ENCODE measurements at places on chromosomes 2 and 18.

- no peak for DNase-seq
Observed at GRCh38 chr2:105866216-105867185, 121.8 kb downstream of the NCK2 start.

- no peak for DNase-seq
Observed at GRCh38 chr2:234797566-234798250, 154.1 kb upstream of the SH3BP4 start.

DNA sequence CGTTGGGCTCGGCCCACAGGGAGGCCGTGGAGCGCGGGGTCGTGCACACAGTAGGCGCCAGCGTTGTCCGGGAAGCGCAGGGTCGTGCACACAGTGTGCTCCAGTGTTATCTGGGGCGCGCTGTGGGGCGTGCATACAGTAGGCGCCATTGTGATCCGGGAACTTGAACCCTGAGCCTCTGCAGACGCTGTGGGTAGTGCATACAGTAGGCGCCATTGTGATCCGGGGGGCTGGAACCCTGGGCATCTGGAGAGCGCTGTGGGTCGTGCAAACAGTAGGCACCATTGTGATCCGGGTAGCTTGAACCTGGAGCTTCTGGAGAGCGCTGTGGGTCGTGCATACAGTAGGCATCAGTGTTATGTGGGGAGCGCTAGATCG is 793 bp downstream of the ZNF236 start:
- no peak for DNase-seq

GRCh38 chr2:147679191-147679954 is 165.5 kb upstream of the ACVR2A start:
- DNase-seq: no peak

DNA sequence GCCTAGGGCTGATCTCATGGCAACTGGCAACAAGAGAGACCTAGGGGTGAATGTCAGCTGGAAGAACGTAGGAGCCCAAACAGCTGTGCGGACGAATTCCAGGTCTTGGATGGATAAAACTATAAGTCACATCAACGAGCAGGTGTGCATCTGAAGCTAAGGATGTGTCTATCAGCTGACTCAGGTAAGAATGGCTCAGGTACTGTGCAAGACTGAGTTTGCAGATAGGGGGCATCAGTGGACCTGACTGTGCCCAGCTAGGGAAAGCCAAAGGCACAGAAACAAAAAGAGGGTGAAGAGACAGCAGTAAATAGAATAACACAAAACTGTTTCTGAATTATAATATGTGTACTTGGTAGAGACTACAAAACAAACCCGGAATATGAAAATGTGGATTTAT is 357.3 kb downstream of the ZEB2 start:
- peak; percentile 10 for DNase-seq

- DNase-seq: peak; percentile 68
Observed at GRCh38 chr18:22930089-22930713, 2.9 kb upstream of the RBBP8 start.

GRCh38 chr2:185921048-185921756 is 182.6 kb downstream of the FSIP2 start:
- no peak for DNase-seq

- no peak for DNase-seq
Observed at GRCh38 chr18:50080932-50081560, 113.9 kb downstream of the MYO5B start.

GRCh38 chr2:156125018-156125417 is 207.5 kb downstream of the NR4A2 start:
- DNase-seq: no peak

DNA sequence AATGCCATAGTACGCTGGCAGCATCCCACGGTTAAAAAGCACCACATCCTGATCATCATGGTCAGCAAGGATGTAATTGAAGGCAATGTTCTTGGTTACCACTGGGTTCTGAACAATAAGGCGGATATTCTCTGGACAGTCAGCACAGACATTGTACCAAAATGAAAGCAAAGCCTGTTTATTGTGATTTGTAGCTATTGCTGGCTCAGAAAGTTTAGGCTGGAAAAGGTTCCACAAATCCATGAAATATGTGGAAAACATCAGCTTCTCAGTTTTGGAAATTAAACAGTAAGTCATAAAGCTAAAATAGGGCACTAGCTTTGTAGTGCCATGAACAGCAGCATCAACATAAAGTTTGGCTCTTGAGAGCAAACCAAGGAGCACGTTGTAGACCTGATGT is 52.2 kb downstream of the C2orf74 start:
- no peak for DNase-seq

GRCh38 chr2:217186152-217186551 is 326.3 kb upstream of the TNP1 start:
- DNase-seq: no peak

DNA sequence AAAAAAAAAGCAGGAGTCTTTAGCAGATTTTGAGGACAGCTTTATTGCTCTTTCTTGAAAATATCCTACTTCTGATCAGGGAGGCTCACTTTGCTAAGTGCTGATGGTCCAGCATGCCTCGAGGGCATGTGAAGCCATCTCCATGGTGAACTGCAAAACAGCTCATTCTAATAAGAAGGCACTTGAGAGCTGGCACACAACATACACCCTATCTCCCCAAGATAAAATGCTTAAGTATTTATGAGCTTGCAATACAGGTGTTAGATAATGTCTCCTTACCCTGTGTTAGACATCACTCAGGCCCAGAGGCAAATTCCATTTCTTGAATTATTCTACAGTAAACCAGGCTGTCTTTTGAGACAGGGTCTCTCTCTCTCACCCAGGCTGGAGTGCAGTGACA is 2.7 kb downstream of the ENOSF1 start:
- no peak for DNase-seq

DNA sequence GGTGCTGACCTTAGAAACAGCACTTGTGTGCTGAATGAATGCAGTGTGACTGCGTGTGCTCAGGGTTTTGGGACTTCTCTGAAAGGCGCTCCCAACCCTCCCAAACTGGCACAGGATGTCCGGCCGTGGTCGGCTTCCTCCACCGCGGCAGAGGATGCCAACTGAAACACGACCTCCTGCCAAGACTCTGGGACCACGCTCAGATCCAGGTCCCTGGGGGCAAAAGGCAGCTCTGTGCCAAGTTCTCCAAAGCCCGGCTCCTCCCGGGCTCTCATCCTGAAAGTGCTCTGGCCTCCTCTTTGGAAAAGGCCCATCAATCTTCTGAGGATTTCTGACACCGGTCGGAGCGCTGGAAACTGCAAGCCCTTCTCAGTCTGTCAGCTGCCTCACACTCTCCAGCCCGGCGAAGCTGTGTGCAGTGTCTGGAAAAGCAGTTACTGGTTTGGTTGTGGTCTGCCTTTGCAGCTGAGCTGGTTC is 32.3 kb upstream of the ZBTB7C start:
- no peak for DNase-seq

DNA sequence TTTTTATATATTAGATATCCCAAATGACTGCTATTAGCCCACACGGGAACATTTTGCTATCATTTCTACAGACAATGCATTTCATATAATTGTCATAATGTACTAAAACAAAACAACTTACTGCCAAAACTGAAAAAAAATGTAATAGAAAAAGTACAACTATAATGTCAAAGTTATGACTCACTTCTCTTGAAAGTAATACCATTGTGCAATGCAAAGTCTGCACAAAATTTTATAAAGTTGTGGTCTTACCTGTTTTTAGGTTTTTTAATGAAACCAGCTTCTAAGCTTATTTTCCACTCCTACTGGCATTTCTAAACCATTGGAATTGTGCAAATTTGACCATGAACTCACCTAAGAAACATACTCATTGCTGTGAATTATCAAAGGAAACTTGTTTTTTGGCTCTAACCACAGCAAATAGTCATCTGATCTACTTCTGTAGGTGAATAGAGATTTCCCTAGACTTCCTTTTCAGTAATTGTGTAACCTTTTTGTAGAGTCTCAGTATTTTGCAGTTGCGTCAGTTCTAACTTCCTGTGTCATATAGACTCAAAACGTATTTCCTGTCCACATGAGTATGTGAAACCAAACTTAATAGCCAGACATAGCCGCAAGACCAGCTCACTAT is 31.9 kb upstream of the TFPI start:
- no peak for DNase-seq

- DNase-seq: no peak
Observed at GRCh38 chr2:164126960-164127660, 391.3 kb upstream of the FIGN start.

GRCh38 chr2:101931402-101931801 is 60.4 kb upstream of the IL1R2 start:
- DNase-seq: no peak

DNA sequence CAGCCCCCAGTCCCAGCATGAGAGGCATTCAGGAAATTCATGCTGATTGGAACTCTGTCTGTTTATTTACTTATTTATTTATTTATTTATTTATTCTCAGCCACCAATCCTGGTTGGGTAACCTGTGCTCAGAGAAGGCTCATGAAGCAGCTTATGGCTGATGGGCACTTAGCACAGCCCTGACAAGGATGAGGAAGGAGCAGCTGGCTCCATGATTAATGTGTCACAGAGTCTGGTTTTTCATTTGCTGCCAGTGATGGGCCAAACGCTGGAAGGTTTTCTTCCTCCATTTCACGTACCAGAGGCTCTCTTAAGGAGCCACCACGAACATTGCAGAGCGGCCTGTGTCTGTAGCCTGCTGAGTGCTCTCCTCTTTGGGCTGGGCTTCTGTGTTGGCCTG is 28.3 kb upstream of the KCNS3 start:
- DNase-seq: no peak

DNA sequence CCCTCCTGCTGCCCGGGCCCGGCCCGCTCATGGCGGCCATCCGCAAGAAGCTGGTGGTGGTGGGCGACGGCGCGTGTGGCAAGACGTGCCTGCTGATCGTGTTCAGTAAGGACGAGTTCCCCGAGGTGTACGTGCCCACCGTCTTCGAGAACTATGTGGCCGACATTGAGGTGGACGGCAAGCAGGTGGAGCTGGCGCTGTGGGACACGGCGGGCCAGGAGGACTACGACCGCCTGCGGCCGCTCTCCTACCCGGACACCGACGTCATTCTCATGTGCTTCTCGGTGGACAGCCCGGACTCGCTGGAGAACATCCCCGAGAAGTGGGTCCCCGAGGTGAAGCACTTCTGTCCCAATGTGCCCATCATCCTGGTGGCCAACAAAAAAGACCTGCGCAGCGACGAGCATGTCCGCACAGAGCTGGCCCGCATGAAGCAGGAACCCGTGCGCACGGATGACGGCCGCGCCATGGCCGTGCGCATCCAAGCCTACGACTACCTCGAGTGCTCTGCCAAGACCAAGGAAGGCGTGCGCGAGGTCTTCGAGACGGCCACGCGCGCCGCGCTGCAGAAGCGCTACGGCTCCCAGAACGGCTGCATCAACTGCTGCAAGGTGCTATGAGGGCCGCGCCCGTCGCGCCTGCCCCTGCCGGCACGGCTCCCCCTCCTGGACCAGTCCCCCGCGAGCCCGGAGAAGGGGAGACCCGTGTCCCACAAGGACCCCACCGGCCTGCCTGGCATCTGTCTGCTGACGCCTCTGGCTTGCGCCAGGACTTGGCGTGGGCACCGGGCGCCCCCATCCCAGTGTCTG is 767 bp downstream of the RHOB start:
- peak; percentile 66 for DNase-seq

DNA sequence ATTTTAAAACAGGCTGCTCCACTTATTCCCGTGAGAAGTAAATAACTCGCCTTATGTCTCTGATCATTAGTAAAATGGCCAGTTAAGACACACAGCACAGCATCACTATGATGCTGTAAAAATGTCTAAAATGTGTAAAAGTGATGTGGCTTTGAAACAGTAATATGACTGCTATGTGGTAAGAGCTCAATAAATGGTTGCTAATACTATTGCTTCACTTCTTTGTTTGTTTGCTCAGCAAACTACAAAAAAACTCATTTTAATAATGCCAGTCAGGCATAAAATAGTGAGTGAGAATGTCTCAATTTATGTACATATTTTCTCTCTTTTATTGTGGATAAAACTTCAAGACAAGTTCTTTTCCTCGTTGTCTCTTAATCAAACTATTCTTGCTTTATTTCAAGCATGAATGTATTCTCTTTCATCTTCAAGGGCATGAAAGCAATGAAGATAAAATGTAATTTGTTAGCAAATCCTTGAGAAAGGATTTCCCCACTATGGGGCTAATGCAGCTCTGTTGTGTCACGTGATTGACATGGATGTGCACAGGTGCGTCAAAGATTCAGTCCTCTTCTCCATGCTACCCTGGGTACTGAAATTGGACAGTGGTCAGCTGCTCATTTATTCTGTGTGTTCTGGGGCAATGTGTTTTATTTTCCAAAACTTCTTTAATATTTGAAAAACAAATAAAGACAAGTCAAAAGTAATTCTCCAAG is 387.2 kb downstream of the TRIB2 start:
- DNase-seq: no peak

GRCh38 chr2:231900486-231900942 is 25.7 kb downstream of the NPPC start:
- DNase-seq: peak; percentile 75

GRCh38 chr18:62070302-62070701 is 116.6 kb downstream of the PIGN start:
- DNase-seq: no peak

DNA sequence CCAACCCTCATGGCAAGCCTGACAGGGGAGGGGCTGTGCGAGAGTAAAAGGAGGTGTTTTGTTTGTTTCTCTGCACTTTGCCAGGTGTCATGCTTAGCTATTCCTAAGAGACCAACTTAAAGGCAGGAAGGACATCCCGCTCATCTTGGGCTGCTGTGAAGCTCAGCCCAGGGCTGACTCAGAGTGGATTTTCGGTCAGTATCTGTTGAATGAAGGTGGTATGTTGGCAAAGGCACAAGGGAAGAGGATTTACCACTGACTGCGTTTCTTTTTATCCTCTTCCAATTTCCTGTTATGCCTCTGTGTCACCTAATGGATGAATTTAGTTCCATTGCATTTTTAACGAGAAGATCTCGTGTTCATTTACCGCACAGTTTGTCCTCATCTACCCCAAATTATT is 18.9 kb downstream of the TRPM8 start:
- DNase-seq: no peak

- no peak for DNase-seq
Observed at GRCh38 chr2:12177455-12178288, 431.2 kb downstream of the LPIN1 start.

GRCh38 chr18:50182511-50182910 is 12.4 kb downstream of the MYO5B start:
- no peak for DNase-seq

- DNase-seq: peak; percentile 34
Observed at GRCh38 chr2:30026091-30027055, 105.0 kb upstream of the ALK start.
